ENCODE measurements at places on chromosomes 5 and 9.

GRCh38 chr5:39076757-39077728 is 2.8 kb upstream of the RICTOR start:
- no peak for DNase-seq

DNA sequence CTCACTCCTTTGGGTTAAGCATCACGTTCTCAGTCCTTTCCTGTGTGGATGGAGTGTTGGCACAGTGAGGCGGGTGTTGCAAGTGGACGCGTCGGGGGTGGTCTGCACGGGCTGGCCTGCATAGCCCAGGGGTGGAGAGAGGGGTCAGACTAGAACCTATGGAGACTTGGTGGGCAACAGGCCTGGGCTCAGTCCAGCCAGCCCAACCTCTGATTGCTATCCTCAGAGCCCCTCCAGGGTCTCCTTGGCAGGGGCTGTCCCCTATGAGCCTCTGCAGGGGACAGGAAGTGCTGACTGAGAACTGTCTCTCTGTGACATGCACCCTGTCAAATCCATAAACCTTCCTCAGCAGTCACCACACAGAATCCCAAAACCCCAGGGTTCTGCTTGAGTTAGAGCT is 2.3 kb downstream of the DCANP1 start:
- no peak for DNase-seq

GRCh38 chr9:72315510-72316311 is 49.3 kb downstream of the ZFAND5 start:
- no peak for DNase-seq

GRCh38 chr9:76987594-76988200 is 31.8 kb upstream of the FOXB2 start:
- DNase-seq, result no peak

GRCh38 chr5:138601444-138601843 is 26.2 kb upstream of the HSPA9 start:
- DNase-seq, result no peak

DNA sequence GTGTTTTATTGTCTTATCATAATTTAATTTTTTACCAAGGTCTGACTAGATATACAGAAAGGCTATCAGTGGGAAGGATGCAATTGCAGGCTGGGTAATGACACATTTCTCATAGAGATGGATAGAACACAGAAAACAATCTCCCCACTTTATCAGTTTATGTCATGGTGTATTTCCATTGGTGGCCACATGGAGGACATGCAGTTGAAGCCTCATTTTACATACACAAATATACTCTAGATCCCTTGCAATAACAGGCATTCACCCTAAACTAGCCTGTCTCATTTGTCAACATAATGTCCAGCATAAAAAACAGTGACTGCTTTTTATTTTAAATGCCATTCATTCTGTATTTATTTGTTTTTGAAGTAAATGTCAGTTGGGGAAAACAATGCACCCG is 526.3 kb downstream of the GABRG2 start:
- no peak for DNase-seq

- no peak for DNase-seq
Observed at GRCh38 chr9:137294681-137295237, 7.3 kb downstream of the NRARP start.

GRCh38 chr5:101687349-101687985 is 608.6 kb downstream of the SLCO4C1 start:
- no peak for DNase-seq

- no peak for DNase-seq
Observed at GRCh38 chr5:15993919-15994318, 185.7 kb downstream of the MARCHF11 start.

DNA sequence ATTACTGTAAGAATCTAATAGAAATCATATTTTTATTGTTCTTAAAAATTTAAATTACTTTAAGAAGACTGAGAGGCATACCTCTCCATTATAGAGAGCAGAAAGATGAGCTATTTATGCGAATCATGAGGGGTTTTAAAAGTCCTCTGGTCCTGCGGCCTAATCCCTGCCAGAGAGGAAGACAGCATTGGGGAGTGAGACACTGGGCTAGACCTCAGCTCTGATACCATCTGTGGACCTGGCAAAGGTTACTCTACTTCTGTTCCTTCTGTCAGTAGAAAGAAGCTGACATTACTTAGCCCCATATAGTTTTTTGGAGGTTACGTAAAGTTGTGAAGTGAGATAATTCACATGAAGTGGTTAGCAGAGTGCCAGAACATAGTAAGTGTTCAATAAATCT is 103.6 kb downstream of the CCDC192 start:
- DNase-seq, result no peak

- DNase-seq, result no peak
Observed at GRCh38 chr5:42919600-42919999, 107.9 kb upstream of the SELENOP start.

DNA sequence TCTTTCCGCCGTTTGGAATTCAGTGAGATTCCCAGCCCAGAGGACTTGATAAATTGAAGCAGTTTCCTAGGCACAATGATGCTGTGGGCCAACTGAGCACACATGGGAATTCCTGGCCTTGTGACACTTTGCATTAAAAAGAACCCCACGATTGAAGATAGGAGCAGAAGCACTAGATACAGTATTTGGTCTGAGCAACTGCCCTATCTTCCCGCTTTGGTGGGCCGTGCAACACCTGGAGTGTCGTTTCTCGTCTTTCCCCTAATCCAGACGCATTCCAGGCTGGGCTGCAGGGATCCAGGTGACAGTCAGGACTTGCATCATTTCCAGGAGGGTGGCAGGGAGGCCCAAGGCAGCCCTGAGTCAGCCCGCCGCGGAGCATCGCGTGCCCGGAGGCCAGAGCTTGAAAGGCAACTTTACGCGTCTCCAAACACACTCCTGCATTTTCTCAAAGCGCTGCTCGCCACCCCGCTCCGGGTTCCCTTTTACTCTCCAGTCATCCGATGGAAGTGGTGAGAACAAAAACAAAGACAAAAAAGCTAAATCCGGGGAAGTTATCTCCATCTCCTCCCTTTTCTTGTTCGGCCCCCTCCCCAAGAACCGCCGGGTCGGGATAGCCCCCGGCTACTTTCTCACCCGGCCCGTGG is 753 bp upstream of the STC2 start:
- DNase-seq, result no peak

GRCh38 chr5:80191397-80191796 is 64.5 kb downstream of the SERINC5 start:
- DNase-seq, result no peak

GRCh38 chr9:36780186-36780585 is 207.5 kb downstream of the MELK start:
- DNase-seq, result no peak

DNA sequence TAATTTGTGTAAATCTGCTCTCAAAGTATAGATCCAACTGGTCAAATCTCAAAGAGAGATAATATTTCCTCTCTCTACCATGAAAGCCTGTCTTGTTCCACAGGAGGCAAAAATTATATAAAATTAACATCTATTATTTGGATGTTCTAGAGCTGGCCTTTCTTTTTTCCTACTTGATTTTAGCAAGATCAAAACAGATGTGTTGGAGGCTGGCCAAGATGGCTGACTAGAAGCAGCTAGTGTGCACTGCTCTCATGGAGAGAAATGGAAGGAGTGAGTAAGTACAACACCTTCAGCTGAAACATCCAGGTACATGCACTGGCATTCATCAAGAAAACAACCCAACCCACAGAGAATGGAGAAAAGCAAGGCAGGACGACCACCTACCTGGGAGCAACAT is 298.6 kb upstream of the SLC24A2 start:
- no peak for DNase-seq

DNA sequence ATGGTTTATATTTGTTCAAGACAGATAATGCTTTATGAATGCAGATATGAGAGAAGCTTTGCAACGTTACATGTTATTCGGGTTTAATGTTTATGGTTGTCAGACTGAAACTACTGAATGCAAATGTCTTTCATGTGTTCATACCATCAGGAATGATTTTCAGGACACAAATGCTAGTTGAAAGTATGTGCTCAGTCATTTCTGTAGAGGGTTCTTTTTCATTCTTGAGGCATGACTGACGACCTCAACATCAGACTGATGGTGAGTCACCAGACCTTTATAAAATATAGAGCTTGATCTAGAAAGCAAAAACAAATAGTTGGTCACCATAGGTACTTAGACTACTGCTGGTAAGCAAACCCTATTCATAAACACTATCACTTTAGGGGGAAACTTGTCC is 287.3 kb upstream of the NUDT12 start:
- no peak for DNase-seq

DNA sequence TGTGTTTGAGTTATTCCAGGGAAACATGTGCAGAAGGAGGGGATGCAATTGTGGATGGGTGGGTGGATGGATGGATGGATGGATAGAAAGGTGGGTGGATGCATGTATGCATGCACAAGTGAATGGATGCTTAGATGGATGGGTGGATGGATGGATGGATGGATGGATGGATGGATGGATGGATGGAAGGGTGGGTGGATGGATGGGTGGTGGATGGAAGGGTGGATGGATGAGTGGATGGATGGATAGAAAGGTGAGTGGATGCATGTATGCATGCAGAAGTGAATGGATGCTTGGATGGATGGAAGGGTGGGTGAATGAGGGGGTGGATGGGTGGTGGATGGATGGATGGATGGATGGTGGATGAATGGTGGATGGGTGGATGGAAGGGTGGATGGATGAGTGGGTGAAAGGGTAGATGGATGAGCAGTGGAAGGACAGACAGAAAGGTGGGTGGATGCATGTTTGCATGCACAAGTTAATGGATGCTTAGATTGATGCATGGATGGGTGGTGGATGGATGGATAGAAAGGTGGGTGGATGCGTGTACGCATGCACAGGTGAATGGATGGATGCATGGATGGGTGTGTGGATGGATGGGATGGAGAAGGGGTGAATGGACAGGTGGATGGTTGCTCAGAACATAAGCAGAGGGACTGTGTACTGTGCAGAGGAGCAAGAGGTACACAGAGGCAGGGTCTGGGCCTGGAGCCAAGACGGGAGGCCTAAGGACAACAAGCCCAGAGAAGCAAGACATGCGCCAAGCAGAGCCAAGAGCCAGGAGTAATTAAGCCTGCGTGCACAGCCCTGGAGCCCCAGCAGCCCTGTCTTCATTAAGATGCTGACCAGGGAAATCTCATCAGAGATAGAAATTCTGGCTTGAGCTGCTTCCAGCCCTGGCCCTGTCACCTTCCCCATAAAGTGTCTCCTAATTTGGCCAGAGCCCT is 84.6 kb upstream of the PPP1R26 start:
- DNase-seq, result no peak

DNA sequence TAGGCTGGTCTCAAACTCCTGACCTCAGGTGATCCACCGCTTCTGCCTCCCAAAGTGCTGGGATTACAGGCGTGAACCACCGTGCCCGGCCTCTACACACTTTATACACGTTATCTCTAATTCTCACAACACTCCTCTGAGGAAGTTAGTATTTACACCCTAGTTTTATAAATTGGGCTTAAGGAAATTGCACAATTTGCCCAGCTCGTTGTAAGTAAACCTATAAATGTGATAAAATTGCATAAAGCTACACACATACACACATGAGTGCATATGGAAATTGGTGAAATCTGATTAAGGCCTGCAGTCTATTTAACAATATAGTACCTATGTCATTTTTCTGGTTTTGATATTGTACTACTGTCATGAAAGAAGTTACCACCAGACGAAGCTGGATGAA is 4.4 kb upstream of the SLC4A9 start:
- DNase-seq, result no peak

DNA sequence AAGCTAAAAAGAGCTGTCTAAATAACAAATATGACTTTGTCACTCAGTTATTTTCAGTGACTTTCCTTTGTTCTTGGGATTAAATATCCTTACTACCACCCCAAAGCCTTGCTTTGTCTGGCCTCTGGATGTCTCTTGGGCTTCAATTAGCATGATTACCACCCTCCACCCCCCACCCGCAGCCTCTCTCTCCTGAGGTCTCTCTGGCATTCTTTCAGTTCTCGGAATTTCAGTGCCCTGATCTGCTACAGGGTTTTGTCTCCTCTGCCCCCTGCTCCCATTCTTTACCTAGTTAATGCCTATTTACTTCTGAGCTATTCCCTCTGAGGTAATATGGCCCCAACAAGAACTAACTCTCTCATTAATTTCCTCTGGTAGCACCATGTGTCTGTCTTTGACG is 376.4 kb downstream of the DEPDC1B start:
- no peak for DNase-seq

DNA sequence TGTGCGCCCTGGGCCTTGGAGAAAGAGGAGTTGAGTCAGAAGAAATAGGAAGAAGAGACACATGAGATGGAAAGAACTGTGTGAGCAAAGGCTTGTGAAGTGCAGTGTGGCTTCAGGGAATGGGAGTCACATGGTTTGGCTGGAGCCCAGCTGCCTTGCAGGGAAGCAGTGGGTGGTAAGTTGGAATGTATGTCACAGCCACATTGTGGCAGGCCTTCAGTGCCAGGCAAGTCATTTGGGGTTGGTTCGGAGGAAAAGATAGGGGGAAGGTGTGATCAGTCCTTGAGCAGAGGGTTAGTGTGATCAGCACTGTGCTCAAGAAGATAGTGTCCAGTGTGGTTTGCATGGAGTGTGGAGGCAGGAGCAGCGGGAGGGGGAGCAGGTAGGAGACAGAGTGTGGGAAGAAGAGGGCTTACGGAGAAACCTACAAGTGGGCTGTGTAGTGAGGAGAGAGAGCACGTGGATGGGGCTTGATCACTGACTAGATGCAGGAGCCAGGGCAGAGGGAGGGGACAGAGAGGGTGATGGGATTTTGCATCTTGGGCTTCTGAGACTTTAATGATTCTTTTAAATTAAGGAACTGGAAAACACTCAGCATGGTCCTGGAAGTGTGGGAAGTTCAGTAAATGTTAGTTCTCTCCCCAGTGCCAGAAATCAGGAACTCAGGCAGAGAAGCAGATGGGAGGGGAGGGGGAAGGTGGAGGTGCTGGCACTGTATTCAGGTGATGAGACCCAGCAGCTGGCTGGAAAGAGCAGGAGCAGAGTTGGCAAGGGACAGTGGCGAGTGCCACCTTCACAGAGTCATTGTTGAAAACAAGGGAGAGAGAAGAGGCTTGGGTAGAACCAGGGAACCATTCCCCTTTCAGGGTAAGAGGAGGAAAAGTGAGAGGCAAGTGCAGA is 46.6 kb downstream of the ARHGAP26 start:
- DNase-seq, result no peak

DNA sequence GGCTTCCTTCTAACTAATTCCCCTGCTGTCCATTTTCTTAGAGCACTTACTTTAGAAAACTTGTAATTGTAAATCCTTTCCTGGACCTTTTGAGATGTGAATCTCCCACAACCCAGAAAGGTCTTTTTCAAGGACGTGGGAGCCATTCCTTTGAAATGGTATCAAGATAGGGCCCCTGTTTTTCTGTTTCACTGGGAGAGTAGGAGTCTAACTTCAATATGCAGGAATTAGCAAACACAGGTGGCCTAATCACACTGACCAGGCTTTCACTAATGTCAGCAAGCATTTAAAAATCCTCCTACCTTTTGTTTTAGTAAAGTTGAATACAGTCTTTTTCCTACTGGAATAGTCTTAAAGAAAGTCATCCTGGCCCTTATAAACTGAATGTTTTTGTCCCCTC is 558.3 kb downstream of the PTPRD start:
- DNase-seq, result no peak

DNA sequence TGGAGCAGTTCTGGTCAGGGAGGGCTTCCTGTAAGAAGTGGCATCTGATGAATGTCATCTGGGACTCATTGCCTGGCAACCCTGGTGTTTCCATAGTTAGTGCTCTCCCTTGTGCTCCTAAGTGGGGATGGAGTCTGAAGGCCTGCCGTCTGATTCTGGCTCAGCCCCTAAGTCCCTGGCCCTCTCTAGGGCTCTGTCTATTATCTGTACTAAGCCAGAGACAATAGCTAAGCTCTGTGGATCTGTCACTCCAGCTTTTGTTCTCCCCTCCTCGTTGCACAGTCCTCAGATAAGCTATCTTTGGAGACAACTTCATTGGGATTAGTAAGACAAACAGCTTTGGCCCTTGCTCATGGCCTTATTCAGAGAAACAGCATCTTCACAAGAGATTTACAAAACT is 30.6 kb upstream of the TTC1 start:
- no peak for DNase-seq

GRCh38 chr9:114856942-114857315 is 51.1 kb upstream of the TNFSF15 start:
- DNase-seq, result no peak

Measured in activated naive CD4-positive, alpha-beta T cell (primary cell).